Activated T-helper 9 cell treated with anti-CD3 and anti-CD28 coated beads, Interleukin-2, amount 50 U/mL, for 16 hours (primary cell): ENCODE measurements at places on chromosomes 16 and 17.
A peak's percentile ranks its signal among the peaks of the same experiment; 100 is the strongest.

- no peak for DNase-seq
Observed at GRCh38 chr17:56528696-56529095, 64.8 kb upstream of the NOG start.

DNA sequence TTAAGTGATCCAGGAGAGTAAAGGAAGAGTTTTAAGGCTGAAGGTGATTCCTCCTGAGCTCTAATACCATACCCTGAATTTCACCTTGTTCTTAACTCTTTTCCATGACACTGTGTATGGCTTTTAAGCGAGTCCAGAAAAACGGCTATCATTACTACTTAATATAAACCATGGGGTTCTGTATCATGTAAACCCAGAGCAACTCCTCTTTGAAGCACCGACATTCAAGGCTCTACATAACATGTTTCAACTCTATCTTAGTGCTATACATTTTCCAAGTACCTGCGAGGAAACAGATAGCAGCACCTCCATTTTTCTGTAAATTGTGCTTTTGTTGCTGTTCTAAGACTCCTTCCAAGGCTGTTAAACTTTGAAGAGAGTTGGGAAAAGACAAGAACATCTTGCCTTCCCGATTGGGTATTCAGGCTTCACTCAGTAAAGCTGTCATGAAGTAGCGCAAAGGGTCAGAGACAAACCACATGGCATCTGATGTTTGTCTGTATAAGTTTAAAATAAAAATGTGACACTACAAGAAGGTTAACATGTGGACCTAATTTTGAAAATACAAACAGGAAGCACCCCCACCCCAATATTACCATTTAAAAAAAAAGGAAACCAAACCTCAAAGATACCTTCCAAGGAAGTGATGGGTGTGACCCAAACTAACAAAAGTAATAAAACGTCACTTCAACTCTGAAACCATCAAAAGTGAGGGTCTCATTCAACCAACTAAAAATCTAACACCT, 3.9 kb downstream of the STAT5B start:
- no peak for DNase-seq

GRCh38 chr16:546909-547770, 13.1 kb upstream of the PRR35 start:
- peak; percentile 32 for DNase-seq

GRCh38 chr17:77779711-77780539, 178.6 kb upstream of the TNRC6C start:
- DNase-seq = no peak

- no peak for DNase-seq
Observed at GRCh38 chr16:55192734-55193133, 131.3 kb upstream of the IRX6 start.

GRCh38 chr17:40921026-40921425, 16.4 kb downstream of the KRT23 start:
- no peak for DNase-seq

DNA sequence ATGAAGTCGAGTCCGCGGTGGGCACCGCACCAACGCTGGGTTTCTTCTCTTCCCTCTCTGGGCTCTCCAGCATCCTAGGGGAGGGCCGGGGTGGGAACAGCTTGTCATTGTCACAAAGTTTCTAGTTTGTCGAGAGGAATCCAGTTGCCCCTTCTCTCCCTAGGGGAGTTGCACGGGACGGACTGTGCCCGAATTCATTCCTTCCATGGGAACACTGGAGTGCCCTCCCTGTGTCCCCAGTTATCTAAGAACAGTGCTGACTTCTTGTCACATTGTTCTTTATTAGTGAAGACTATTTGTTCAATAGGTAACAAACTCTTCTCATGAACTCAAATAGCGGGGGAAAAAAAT, 1.2 kb downstream of the KLHL36 start:
- DNase-seq = no peak

DNA sequence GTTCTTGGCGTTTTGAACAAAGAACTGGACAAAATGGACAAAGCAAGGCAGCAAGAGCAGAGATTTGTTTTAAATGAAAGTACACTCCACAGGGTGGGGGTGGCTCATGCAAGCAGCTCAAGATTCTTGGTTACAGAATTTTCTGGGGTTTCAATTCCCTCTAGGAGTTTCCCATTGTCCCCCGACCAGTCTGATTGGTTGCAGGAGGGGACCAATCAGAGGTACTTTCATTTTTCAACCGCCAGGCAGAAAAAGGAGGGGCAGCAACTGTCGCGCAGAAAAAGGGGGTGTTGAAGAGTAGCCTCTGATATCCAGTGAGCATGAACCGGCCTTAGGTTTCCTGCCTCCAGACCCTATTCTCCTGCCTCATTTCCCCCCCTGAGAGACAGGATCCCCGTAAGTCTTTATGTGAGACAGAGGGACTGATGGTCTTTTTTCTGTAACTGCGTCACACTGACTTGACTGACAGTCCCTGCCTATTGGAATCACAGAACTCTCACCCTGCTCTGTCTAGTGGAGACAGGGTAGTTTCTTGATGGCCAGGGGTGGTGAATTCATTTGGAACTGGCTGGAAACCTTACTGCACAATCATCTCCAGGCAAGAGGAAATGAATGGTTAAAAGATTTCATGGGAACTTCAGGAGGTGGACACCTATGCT, 59.4 kb upstream of the ALOX12 start:
- no peak for DNase-seq

DNA sequence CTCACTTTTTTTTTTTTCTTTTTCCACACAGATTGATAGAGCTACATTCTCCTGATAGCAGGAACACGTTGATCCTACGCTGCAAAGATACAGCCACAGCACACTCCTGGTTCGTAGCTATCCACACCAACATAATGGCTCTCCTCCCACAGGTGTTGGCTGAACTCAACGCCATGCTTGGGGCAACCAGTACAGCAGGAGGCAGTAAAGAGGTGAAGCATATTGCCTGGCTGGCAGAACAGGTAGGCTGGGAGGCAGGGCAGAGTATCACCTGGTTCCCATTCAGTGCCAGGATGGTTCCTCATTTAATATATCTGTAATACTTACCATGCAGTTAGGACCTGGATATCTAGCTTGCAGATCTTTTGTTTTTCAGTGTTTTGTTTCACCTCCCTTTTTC, 51.1 kb upstream of the VPS4A start:
- no peak for DNase-seq

GRCh38 chr17:2253768-2254406, 49.7 kb downstream of the SMG6 start:
- no peak for DNase-seq

- no peak for DNase-seq
Observed at GRCh38 chr16:65318138-65318537, 196.3 kb upstream of the CDH11 start.

- no peak for DNase-seq
Observed at GRCh38 chr16:27803775-27804549, 254.0 kb downstream of the KATNIP start.

DNA sequence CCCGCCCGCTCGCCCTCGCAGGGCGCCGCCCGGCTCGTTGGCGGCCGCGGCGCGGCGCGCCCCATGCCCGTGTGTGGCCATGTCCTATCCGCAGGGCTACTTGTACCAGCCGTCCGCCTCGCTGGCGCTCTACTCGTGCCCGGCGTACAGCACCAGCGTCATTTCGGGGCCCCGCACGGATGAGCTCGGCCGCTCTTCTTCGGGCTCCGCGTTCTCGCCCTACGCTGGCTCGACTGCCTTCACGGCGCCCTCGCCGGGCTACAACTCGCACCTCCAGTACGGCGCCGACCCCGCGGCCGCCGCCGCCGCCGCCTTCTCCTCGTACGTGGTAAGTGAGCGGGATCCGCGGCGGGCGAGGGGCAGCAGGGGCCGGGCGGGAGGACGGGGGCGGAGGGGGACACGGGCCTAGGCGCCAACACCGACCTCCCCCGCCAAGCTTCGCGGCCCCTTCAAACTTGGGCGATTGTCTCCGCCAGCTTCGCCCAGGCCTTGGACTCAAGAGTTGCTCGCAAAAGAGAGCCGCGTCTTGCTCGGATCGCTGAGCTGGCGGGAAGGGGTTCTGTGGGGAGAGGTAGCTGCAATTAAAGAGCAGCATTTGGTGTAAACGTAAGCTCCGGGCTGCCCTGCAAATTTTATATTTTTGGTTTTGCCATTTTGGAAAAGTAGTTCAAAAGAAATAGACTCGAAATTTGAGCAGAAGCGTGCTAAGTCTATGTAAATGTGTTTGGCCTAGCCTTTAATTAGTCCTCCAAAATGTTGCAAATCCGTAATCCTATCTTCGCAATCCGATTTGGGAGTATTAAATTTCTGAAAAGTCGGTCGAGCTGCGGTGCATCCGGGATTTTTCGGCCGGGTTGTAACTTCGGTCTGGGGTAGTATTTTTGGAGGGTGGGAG, 702 bp downstream of the IRX5 start:
- no peak for DNase-seq

- no peak for DNase-seq
Observed at GRCh38 chr17:33140413-33141099, 148.9 kb downstream of the SPACA3 start.

DNA sequence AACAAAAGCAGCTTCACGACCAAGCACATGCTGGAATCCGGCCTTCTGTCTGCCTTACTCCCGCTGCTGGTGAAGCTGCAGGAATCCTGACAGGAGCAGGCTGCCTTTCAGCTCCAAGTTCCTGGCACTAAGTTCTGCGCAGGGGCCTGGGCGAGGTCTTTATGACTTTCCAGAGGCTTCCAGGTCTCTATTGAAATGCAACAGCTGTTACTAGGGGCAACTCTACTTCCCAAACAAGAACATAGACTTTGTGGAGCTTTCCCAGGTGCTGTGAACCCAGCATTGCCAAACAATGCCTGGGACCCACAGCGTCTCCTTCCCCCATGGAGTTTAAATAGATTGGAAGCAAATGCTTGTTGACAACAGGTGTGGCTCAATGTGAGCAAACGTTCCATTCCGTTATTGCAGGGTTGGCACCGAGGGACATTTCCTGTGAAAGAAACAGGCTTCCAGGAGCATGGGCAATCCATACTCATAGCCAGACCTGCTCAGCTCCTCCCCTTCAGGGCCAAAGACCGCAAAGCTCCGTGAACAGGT, 156.0 kb downstream of the CDH13 start:
- DNase-seq = no peak

- peak; percentile 23 for DNase-seq
Observed at GRCh38 chr17:879546-880442, 97.6 kb downstream of the MRM3 start.

GRCh38 chr17:71232801-71233559, 887.8 kb upstream of the SOX9 start:
- no peak for DNase-seq

DNA sequence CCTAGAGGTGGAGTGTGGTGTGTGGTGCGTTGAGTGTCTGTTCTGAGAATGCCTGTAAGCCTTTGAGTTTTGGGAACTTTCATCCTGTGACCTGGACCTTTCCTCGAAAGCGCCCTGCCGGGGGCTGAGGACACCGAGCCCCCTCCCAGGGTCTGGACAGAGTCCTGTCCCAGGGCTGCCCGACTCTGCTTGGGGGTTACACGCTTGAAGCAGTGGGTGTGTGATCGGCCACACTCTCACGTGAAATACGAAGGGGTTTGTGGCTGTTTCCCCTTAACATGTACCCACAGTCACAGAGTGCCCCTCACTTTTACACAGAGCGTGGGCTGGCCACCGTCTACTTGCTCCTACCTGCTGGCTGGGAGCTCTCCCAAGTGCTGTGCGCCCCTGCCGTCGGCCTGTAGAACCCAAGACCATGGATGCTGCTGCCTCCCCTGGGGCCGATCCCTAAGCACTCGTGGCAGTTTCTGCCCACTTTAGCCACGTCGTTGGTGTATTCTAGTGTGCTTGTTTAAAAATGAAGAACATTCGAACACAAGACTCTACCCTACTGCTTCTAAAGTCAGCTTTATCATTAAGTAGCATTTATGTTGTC, 6.8 kb downstream of the ZNF750 start:
- no peak for DNase-seq

- no peak for DNase-seq
Observed at GRCh38 chr17:27973258-27974044, 69.0 kb upstream of the NLK start.

- DNase-seq = no peak
Observed at GRCh38 chr16:31125844-31126243, 8.4 kb downstream of the KAT8 start.

DNA sequence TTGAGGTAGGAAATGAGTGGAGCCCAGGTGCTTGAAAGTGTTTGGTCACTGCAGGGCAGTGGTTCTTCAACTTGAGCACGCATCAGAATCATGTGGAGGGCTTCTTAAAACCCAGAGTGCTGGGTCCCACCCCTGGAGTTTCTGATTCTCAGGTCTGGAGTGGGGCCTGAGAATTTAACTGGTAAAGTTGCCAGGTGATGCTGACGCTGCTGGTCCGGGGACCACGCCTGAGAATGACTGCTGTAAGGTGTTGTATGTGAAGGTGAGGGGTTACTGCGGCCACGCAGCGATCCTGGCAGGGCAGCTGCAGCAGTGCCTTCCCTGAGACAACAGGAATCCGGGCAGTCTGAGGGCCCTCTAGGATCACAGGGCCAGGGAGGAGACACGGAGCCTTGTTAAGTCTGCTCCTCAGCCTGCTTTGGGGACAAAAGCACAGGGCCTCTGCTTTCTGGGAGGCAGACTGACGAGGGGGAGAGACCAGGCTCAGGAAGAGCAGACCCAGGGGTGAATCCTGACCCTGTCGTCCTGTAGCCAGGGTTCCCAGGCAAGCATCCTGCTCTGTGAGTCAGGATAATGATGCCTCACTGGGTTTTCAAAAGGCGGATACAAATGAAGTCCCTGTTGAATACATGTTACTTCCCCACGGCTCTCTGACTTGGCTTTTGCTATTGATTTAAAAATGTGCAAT, 16.2 kb downstream of the CCDC42 start:
- DNase-seq = no peak

- DNase-seq = no peak
Observed at GRCh38 chr16:66150698-66151482, 215.6 kb upstream of the CDH5 start.

- peak; percentile 14 for DNase-seq
Observed at GRCh38 chr16:85611444-85612190, 1.5 kb upstream of the GSE1 start.

GRCh38 chr17:17134051-17134956, 71.8 kb downstream of the PLD6 start:
- no peak for DNase-seq

DNA sequence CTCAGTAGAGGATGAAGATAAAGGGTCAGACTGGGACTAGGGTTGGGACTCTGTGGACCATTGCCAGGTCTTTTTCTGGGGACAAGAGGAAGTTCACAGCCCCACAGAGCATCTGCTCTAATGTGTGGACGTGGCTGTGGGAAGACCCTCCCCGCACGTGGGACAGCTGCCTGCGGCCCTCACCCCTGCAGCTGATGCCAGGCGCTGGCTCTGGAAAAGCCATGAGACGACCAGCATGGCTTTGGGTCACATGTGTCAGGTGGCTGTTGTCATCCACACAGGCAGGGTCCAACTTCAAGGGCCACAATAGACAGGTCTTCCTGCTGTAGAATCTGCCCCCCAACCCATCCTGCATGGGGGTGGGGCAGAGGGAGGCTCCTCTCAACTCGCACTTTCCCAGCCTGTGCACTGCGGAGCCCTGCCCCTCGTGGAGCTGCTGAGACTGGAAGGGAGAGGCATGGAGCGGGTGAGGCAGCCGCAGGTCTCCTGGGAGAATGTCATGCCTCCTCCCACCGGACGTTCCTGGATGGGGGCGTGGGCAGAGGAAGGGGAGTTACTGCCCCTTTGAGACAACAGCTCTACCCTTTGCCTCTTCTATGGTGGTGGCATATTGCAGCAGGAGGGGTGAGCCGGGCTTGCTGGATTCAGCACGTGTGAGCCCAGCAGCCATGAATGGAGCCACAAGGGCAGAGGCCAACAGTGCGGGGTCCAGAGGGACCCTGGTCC, 53.4 kb downstream of the PIMREG start:
- DNase-seq = no peak

- no peak for DNase-seq
Observed at GRCh38 chr17:55531053-55531728, 19.9 kb upstream of the SMIM36 start.

GRCh38 chr16:50812046-50812445, 70.2 kb downstream of the CYLD start:
- DNase-seq = no peak

GRCh38 chr16:87684106-87684677, 81.6 kb downstream of the KLHDC4 start:
- no peak for DNase-seq
